ENCODE measurements at places on chromosomes 13 and 19. TPM values are rescaled to one million over a fixed set of nuclear protein-coding genes. Genes with fewer than 3 reads are reported as not detected.
A peak's percentile ranks its signal among the peaks of the same experiment; 100 is the strongest.

DNA sequence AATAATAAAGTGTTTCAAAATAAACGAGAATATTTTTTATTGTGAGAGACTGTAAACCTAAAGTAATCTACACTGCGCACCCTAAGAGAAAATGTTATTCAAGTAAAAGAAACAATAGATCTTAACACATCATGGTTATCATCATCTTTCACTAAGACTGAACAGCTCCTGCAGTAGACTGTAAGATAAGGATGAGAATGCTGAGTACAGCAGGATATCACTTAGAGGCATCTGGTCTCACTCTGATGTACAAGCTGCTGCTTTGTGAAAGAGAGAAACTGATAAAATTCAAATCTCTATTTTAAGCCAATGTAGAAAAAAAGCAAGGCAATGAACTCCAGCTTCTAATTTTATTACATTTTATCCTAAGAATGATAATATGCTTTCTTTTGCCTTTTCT lies 261.7 kb upstream of the HTR2A start:
- DNase-seq = no peak

DNA sequence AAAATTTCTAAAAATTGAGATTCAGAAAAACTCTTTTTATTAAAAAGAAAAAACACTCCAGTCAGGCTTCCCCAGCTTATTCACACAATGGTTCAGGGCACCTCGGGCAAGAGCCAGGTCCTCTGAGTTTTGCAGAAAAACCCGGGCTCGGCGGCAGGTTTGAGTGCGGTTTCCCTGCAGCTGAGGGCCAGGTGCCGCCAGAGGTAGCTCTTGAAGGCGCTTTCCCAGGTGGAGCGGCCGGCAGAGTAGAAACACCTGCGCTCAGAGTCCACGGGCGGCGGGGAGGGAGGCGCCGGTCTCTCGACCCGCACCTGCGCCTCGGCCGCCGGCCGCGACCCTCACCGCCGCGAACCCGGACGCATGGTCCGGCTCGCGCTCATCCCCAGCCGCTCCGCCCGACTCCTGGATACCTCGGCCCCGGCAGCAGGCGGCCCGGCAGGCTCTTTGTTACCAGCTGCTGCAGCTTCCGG lies 444 bp downstream of the PROSER1 start:
- no peak for DNase-seq

DNA sequence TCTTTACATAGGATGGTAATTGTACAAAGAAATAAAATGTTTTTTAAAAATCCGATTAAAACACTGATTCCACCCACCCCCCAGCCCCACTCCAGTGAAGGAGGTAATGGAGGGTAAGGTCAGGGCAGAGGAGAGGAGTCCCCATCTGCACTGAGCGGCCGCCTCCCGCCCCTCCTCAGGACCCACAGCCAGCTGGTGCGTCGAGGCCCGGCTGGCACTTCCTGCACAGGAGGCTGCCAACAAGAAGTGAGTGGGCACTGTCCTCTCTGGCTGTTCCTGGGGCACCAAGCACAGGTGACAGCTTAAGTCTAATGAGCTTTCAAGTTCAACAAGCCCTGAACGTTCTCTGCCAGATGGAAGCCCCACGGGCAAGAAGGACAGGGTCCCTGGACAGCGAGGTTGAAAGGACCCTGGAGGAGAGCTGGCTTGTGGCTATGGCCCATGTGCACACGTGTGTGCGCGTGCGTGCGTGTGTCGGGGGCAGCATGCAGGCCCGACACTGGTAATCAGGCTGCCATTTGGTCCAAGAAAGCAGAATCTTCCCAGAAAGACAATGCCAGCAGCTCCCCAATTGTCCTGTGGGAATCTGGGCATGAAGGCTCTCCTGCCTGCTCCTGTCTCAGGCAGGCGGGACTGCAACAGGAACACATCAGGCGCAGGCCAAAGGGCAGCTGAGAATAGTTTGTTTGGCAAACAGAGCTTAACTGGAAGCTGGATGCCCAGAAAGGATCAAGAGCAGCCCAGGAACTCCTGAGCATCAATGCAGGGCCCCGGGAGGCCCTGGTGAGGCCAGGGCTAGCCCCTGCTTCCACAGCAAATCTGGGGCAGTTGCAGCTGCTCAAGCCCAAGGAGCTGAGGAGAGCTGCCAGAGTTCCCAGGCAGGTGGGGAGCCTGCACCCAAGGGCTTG lies 15.1 kb upstream of the EPHX3 start:
- DNase-seq = no peak

DNA sequence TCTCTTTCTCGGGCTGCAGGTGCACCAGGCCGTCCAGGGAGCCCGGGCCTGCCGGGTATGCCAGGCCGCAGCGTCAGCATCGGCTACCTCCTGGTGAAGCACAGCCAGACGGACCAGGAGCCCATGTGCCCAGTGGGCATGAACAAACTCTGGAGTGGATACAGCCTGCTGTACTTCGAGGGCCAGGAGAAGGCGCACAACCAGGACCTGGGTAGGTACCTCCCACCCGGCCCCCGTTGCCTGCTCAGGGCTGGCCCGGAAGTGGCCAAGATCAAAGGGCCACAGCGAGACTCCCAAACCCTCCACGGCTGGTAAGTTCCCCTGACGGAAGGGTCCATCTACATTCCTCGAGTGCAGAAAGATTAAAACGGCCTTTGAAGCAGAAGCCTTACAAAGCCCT lies 55.1 kb downstream of the RAB20 start:
- DNase-seq = no peak

DNA sequence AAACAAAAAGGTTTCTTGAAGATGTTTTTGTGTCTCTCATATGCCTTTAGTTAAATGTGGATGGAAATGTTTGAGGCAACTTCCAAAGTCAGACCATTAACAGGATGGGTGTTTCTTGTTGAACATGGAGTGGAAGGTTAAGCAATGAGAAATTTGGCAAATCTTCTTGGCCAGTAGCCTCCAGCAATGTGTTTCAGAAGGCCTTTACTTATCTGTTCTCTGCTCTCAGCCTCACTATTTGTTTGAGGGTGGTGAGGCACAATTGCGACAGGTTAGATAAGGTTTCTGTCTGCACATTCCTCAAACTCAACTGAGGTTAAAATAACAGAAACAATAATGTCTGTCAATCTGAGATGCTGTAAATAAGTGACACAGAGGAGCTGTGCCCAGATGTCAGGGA lies 1019.0 kb downstream of the DIAPH3 start:
- no peak for DNase-seq

GRCh38 chr19:12838182-12838885 lies at the start of gene MAST1:
TSS of gene MAST1 (plus strand) at chr19:12838515. CDS start at chr19:12838573, 58 bp downstream.
- DNase-seq = peak; percentile 57

DNA sequence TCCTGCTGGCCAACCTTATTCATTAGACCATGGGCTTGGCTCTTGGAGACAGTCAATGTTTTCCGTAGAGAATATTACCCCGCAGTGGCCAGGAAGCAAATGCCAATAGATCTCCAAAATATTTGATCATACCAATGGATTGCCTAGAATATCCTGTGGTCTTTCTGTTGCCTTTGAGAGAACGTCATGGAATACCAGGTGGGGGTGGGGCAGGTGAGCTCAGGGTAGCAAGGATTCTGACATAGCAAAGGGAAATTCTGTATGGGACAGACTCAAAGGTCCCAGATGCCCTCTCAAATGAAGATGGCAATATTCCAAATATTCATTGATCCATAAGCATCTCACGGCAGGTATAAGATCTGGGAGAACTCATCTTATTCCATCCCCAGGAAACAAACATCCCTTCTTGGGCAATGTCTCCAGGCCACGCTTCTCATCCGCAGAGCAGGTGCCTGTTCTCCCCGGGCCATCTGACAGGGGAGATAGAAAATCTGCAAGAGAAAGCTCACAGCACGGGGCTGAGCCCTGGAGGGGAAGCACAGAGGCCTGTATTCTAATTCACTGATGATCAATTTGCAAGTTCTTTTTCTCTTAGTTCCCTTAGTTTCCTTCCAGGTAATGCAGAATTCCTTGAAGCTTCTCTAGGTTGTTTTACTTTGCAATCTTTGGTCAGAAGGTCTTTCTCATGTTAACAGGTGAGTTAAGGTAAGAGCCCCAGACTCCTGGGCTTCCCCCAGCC lies 69.6 kb upstream of the TSHZ3 start:
- DNase-seq = no peak

- DNase-seq = peak; percentile 27
Measured at GRCh38 chr13:111389621-111390521, 69.4 kb downstream of the TEX29 start.

DNA sequence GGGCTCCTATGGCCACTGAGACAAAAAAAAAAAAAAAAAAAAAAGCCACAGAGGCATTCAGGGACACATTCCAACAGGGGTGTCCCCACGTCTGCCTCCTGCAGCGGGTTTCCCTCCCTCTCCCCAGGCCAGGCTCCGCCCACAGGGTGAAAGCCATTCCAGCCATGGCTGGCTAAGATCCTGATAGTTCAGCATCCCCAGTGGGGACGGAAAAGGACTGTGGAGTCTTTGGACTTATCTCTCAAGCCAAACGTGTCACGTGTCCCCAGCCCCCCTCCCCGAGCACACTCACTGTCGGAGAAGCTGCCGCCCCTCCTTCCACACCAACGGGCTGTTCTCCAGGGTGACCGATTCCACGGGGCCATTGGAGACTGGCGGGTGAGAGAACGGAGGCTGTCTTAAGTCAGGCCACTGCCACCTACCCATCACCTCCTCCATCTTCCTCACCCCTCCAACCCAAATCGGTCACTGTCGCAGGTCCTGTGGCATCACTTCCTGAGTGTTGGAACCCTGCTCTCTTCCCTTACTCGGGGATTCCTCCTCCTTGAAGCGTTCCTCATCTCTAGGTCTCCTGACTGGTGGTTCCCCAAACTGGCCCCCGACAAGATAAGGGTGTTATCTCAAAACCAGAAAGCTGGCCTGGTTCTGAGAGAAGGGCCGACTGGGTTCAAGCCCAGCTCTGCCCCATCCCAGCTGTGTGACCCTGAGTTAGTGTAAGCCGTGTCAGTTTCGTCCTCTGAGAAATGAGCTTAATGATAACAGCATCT lies 9.1 kb upstream of the FKRP start:
- no peak for DNase-seq

DNA sequence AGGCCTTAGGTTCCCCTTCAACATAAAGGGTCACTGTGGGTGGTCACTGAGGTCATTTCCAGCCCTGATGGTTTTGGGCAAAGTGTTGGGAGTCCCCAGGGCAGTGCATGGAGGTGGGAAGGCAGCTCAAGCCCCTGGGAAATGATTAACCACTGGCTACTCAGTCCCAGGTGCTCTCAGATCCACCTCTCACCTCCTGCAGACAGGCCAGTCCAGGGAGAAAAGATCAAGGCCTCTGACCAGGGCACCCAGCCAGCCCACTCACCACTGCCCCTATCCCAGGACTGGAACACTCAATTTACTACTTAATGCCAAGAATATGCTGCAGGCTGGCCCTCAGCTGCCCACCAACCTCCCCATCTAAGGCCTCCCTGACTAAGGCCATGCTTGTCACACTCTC lies 1307.9 kb downstream of the UQCRFS1 start:
- DNase-seq = no peak

DNA sequence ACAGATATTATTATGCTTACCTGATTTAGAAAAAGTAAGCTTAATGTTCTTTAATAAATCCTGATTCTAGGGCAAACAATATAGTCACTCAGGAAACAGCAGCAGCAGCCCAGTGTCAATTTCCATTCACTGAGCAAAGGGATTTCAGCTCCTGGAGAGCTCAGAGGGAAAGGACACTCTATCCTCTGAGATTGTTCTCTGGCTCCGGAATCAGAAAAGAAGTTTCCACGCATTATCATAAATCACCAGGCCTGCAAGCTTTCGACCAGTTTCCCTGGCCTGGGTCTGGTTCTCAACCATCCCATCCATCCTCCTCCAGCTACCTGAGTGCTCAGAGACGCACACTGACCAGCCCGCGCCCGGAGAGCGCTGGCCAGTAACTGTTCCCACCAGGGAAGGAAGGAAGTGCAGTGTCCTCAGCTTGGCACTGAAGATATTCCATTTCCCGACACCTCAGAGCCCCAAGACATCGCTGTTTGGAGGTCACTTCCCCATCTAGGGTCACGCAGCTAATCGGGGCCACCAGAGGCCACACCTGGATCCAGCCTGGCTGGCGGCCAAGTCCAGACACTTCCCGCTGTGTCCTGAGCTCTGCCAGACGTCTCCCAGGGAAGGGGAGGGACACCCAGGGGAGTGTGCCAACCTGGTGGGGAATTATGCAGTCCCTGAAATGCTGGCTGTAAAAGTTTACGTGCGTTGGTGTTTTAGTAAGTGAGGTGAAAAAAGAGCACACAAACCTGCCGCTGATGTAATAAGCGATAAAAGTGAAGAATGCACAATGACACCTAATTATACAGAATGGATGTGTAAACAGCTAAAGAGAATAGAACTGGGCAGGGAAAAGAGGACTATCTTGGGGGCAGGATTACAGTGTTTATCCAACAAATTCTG lies 29.1 kb downstream of the EPS15L1 start:
- no peak for DNase-seq

The CD37 gene
- 126 TPM for total RNA-seq

The SELENOV gene
- not detected for total RNA-seq

The MISP3 gene
- total RNA-seq = 1.4 TPM
